CD8-positive, alpha-beta memory T cell (primary cell): ENCODE measurements at places on chromosomes 12 and 14.

- DNase-seq, result peak; percentile 10
Observed at GRCh38 chr12:68746572-68747180, 700 bp downstream of the SLC35E3 start.

GRCh38 chr12:62522984-62523383, 56.4 kb downstream of the MON2 start:
- no peak for DNase-seq

- no peak for DNase-seq
Observed at GRCh38 chr14:105091517-105092170, 26.4 kb upstream of the GPR132 start.

- no peak for DNase-seq
Observed at GRCh38 chr12:54569072-54569471, 19.4 kb downstream of the PPP1R1A start.

- DNase-seq, result no peak
Observed at GRCh38 chr12:24280056-24280842, 330.8 kb upstream of the SOX5 start.
